ENCODE measurements at places on chromosomes 16 and 17.

DNA sequence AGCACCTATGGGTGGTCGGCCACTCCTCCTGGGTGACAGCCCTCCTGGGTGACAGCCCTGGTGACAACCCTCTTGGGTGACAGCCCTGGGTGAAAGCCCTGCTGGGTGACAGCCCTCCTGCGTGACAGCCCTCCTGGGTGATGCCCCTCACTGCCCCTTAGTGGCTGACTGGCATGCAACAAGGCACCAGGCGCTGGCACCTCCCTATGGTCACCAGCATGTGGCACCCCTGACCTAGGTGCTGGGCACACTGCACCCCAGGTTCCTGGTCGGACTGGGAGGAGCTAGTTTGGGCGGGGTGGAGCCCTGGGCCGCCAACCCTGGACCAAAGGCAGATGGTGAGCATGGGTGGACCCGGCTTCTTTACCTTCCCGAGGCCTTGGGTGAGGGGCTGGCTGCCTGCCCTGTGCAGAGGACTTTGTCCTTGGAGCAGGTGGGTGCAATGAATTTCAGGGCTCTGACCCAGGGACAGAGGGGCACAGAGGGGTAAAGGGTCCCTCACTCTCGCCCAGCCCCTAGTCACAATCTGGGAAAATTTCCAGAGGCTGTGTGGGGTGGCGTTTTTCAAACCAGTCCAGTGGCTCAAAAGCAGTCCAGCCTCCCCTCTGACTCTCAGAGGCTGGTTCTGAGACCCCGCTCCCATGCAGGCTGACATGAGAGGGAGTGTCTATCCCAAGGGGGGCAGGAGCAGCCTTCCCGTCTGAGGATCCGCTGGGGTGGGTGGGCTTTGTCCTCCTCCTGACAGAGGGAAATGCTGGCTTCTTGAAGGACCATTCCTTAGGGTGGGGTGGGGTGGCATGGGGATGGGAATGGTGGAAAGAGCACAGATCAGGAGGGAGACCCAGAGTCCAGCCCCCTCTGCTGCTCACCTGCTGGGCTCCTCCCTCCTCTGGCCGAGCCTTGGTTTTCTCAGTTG, 25.9 kb upstream of the TNFRSF13B start:
- DNase-seq: no peak

DNA sequence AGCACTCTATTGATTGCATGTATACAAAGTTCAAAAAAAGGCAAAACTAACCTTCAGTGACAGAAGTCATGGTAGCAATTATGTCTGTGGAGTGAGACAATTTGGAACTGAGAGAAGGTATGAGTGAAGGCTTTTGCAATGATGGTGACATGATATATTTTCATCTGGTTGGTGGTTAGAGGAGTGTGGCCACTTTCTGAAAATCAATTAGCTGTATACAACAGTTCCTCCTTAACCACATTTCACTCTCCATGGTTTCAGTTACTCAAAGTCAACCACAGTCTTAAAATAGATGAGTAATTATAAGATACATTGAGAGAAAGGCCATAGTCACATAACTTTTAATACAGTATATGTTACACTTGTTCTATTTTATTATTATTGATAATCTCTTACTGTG, 26.2 kb downstream of the ADAMTS18 start:
- no peak for DNase-seq

GRCh38 chr16:23629516-23629915, 11.6 kb downstream of the PALB2 start:
- DNase-seq: no peak

- DNase-seq: no peak
These were observed 23.1 kb downstream of the NTAN1 start for GRCh38 chr16:15032547-15033308.

- DNase-seq: no peak
These were observed 6.7 kb upstream of the TMEM88 start for GRCh38 chr17:7848131-7848579.

- no peak for DNase-seq
These were observed 14.2 kb upstream of the CCR7 start for GRCh38 chr17:40579471-40579870.
